Stimulated activated CD4-positive, alpha-beta T cell treated with anti-CD3 and anti-CD28 coated beads, Interleukin-1b, Interleukin-23, amount 100 ng/mL, for 4 hours (primary cell): ENCODE measurements at places on chromosomes 11 and 22.

- no peak for DNase-seq
These were observed 14.0 kb downstream of the MYEOV start for GRCh38 chr11:69307871-69308431.

GRCh38 chr11:101718402-101718801, 134.6 kb upstream of the TRPC6 start:
- DNase-seq: no peak

GRCh38 chr11:15307619-15308024, 192.9 kb downstream of the INSC start:
- DNase-seq: no peak

DNA sequence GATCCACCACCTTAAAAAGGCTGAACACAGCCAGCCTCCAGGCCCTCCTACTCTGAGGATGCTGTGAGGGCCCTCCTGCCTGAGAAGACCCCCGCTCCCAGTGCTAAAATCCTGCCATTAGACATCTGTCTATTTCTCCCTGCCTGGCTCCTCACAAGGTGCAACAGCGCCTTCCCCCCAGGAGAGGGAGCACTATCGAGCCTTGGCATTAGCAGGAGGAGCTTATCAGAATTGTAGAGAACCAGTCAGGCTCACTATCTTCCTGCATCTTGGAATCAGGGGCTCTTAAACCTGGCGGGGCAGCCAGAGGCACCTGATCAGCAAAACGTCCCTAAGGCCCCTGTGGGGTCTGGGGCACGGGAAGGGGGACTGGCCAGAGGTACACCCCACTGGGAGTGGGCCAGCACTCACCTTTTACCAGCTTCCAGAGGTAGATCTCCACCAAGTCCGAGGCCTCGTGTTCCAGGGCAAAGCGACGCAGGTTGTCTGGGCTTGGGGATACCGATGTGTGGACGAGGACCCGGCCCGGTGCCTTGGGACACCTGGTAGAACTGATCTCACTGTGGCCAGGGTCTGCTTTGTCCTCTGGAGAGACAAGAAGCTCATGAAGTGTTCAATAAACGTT, 28.7 kb downstream of the CHRDL2 start:
- DNase-seq: peak; percentile 37

GRCh38 chr22:30434843-30435242, 9.3 kb downstream of the MTFP1 start:
- no peak for DNase-seq

DNA sequence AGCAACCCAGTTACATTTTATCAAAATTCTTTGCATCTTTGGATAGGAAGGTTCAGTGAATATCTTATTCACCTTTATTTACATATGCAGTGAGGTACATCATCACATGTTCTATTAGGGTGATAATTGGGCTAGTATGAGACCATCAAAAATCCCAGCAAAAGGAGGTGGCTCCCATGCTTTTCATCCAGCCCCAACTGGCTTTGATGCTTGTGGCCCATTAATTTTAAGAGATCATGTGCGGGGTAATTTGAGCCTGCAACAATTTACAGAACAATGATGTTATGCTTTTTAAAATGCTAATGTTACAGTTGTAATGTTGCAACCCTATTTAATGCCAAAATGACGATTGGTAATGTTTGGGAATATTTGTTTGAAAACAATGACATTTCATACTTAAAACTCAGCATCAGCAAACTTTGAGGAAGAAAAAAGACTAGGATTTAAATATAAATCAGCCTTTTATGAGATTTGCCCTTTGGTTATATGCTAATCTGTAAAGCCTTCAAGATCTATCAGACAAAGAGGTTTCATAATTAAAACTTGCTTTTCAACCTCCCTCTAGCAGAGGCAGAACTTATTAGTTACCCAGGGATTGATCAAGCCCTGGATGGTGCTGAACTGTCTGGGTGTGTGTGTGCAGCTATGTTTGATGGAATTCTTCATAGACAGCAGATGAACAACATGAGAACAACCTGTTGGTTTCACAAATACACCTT, 183.5 kb upstream of the SORL1-AS1 start:
- DNase-seq: no peak

- no peak for DNase-seq
These were observed 123.3 kb downstream of the PAX6 start for GRCh38 chr11:31687861-31688260.

- no peak for DNase-seq
These were observed 46.8 kb downstream of the APIP start for GRCh38 chr11:34869425-34869824.

DNA sequence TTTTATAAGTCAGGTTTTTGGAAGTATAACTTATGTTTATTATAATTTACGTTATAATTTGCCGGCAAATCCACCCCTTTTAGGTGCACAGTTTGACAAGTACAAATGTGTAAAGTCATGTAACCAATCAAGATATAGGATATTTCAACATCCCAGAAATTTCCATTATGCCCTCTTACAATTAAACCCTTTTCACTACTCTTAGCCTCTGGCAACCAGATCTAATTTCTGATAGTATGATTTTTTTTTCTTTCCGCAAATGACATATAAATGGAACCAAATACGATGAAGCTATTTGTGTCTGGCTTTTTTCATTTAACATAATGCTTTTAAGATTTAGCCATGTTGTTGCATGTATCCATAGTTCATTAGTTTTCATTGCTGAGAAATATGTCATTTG, 69.5 kb upstream of the HTATIP2 start:
- no peak for DNase-seq

GRCh38 chr22:45381348-45381747, 32.1 kb downstream of the SMC1B start:
- no peak for DNase-seq

- no peak for DNase-seq
These were observed 79.1 kb downstream of the UVRAG start for GRCh38 chr11:75894036-75894585.

DNA sequence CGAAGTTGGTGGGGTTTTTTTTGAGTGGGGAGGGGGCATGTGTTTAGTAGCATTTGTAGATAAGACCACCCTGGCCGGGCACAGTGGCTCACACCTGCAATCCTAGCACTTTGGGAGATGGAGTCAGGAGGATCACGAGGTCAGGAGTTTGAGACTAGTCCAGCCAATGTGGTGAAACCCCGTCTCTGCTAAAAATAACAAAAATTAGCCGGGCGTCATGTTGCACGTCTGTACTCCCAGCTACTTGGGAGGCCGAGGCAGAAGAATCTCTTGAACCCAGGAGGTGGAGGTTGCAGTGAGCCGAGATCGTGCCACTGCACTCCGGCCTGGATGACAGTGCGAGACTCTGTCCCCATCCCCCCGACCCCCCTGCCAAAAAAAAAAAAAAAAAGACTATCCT, 34.6 kb downstream of the CECR2 start:
- no peak for DNase-seq

DNA sequence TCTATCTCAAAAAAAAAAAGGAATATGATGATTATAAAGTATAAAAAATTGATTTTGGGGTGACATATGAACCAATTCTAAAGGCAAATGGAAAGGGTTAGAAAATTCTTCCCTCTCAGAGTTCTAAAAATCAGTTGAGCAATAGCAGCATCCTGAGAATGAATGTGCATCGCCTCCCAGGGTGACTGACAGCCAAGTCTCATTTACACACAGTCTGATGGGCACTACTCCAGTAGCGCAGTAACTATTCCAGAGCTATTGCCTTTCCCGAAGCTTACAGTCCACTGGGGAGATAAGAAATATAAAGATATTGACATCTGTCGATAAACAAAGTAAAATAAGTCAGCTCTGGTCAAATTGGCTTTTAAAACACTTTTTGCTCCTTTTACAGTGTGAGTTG, 32.3 kb upstream of the SORL1 start:
- no peak for DNase-seq

GRCh38 chr22:35349704-35350538, 31.0 kb upstream of the HMOX1 start:
- no peak for DNase-seq

DNA sequence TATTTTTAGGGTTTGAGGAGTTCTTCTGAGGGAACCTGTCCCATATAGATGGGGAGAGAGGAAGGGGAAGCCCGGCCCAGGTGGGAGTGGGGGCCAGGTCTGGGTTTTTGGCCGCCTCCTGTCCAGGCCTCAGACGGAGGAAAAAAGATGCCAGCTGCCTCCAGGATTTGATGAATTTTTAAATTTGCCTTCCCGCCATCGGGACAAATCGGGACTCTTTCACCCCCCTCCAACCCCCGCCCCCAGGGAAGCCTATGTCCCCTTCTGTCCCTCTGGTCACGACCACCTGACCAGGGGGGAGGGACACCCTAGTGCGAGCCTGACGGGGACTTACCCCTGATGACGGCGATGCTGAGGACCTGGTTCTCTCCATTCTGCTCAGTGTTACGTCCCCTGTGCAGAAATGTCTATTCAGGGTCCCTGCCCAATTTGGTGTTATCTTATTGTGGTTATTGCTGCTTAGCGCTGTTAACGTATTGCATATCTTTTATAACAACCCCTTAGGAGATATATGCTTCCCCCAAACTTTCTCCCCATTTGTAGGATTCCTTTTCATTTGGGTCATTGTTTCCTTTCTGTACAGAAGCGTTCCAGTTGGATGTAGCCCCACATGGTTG, 115.9 kb upstream of the GRK3 start:
- DNase-seq: no peak

GRCh38 chr11:104127828-104128227, 36.1 kb downstream of the PDGFD start:
- DNase-seq: no peak

DNA sequence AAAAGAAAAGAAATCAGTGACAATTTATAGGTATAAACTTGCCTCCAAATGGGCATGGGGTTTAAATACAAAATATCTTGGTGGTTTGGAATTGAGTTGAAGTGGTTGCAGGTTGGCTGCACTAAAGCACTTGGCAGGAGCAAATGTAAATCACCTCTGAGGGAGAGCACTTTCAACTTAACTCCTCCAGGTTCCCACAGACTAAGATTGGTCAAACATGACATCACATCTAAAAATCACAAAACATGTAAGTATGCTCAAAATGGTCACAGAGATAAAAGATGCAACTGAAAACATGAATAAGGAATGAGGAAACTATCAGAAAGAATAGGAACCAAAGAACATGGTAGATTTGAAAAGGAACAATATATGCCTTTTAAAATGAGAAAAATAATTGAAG, 12.3 kb upstream of the SHANK3 start:
- no peak for DNase-seq

- no peak for DNase-seq
These were observed 1.3 kb downstream of the EHBP1L1 start for GRCh38 chr11:65576867-65577755.

- DNase-seq: no peak
These were observed 969 bp downstream of the SCN3B start for GRCh38 chr11:123653483-123653826.

GRCh38 chr11:35334385-35335090, 84.8 kb downstream of the SLC1A2 start:
- DNase-seq: no peak

GRCh38 chr11:73281201-73281741, 9.1 kb downstream of the P2RY6 start:
- DNase-seq: no peak

DNA sequence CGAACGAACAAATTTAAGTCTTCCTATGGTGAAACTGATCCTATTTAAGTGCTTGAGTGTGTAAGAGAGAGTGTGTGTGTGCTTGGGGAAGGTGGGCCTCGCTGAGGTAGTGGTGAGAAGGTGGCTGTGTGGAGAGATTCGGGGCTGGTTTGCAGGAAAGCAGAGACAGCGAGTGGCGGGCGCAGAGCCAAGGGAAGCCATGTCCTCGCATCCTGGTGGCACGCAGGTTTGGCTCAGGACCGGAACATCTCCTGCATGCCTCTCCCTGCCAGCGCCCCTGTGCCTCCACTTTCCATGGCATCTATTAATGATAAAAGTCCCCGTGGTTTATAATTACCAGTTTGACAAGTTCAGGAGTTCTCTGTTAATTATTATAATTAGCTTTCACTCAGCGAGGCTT, 383.1 kb upstream of the CADM1 start:
- DNase-seq: no peak

DNA sequence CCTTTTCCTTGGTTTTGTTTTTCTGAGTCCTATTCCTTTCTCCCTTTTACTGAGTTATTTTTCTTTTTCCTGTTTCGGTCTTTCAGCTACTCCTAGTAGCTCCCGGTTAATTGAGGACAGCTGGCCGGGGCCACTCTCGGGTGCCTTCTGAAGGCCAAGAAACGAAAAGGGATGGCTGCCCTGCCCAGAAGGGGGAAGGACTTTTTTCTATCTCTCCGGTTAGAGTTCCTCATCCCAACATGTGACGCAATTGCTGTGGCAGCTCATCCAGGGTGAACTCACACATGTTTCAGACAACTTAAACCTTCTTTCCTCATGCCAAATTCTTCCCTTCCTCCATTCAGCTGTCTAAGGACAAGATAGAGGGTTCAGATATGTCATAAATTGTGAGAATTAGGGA, 83.6 kb downstream of the PIWIL4 start:
- DNase-seq: no peak

GRCh38 chr11:81869351-81870065, 864.2 kb downstream of the FAM181B start:
- peak; percentile 28 for DNase-seq

GRCh38 chr11:124669193-124669592, 4.3 kb downstream of the SIAE start:
- DNase-seq: no peak

- DNase-seq: no peak
These were observed 43.1 kb downstream of the NFAM1 start for GRCh38 chr22:42389143-42389542.

GRCh38 chr22:48808038-48808960, 1019.4 kb downstream of the BRD1 start:
- DNase-seq: no peak

DNA sequence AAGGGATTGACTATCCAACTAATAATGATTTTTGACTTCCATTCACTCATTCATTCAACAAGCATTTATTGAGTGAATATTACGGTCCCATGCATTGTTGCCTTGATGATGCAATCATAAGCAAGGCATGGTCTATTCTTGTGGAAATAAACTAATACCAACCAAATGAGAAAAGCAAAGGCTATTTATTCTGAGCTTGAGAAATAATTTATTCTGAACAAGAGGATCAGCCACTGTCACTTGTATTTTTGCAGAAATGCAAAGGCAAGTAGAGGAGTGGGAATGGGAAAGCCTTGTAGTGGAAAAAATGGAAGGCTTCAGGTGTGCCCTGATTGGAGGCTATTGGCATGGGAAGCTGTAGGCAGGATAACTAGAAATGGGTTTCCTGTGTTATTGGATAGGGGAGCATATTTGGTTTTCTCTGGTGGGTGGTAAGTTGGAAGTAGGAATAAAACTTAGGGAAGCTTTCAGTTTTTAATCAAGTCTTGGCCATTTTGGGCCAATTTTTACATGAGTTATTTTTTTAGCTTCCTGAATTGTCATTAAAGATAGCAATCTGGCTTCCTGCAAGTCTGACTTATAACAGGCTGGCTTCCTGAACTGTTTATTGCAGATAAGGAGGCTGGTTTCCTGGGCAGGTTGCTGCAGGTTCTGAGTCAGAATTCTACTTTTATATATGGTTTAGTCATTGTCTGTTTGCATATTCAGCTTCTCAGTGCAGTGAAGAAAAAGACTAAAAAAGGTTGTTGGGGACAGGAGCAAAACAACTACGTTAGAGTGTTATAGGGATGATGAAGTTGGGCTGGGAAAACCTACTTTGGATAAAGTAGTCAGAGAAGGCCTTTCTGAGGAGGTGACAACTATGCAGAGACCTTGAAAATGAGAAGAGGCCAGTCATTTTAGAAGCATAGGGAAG, 106.7 kb downstream of the APIP start:
- no peak for DNase-seq

- DNase-seq: no peak
These were observed 725 bp downstream of the CASTOR1 start for GRCh38 chr22:30288419-30289140.
